ENCODE measurements at places on chromosomes 16 and 17.

GRCh38 chr17:76565728-76566612 is 19.7 kb downstream of the ST6GALNAC2 start:
- no peak for DNase-seq

- no peak for DNase-seq
Observed at GRCh38 chr17:58326609-58327362, 1.8 kb downstream of the TSPOAP1 start.

- DNase-seq, result peak; percentile 73
Observed at GRCh38 chr17:76523084-76524037, 14.1 kb downstream of the CYGB start.

DNA sequence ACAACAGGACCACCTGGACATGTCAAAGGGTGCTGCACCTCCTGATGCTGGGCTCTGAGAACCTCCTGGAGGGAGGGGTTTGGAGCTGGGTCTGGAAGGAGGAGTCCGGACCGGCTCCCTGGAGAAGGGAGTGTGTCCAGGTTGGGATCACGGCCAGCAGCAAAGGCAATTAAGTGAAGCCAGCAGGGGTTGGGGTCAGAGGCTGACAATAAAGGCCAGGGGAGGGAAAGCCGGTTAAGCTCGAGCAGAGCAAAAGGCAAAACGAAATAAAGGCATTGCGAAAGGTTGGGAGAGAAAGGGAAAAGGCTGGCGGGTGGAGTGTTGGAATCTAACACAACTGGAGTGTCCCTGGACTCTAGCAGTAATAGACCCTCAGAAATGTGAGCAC is 992 bp upstream of the CACNG4 start:
- DNase-seq, result no peak

GRCh38 chr16:48681520-48681919 is 71.5 kb upstream of the N4BP1 start:
- no peak for DNase-seq
